ENCODE measurements at places on chromosomes 2 and 18.

GRCh38 chr2:178344121-178344520, 106.9 kb downstream of the PRKRA start:
- no peak for DNase-seq

DNA sequence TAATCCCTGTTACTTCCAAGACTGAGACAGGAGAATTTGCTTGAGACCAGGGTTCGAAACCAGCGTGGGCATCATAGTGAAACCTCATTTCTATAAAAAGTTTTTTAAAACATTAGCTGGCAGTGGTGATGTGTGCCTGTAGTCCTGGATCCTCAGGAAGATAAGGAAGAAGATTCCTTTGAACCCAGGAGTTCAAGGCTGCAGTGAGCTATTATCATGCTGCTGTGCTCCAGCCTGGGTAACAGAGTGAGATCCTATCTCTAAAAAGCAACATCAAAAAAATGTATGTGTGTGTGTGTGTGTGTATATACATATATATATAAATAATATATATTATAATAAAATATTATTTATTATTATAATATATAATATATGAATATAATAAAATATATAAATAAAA, 1417.6 kb upstream of the CDH2 start:
- no peak for DNase-seq

DNA sequence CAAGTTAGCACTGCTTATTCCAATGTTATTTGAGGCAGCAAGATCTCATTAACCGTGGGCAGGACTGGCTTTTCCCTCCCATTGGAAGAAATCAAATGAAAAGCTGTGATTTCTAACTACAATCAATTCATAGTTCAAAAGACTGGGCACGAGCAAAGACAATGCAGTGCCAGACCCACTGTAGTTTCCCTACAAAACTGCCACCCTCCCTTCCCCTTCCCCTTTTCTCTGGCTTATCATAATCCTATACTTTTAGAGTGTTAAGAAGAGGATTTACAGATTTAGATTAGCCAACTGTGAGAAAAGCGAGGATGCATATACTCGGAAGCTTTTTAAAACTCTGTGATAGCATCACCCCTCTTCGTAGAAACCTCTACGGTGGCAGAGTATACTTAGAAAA, 260.4 kb downstream of the STK39 start:
- no peak for DNase-seq

DNA sequence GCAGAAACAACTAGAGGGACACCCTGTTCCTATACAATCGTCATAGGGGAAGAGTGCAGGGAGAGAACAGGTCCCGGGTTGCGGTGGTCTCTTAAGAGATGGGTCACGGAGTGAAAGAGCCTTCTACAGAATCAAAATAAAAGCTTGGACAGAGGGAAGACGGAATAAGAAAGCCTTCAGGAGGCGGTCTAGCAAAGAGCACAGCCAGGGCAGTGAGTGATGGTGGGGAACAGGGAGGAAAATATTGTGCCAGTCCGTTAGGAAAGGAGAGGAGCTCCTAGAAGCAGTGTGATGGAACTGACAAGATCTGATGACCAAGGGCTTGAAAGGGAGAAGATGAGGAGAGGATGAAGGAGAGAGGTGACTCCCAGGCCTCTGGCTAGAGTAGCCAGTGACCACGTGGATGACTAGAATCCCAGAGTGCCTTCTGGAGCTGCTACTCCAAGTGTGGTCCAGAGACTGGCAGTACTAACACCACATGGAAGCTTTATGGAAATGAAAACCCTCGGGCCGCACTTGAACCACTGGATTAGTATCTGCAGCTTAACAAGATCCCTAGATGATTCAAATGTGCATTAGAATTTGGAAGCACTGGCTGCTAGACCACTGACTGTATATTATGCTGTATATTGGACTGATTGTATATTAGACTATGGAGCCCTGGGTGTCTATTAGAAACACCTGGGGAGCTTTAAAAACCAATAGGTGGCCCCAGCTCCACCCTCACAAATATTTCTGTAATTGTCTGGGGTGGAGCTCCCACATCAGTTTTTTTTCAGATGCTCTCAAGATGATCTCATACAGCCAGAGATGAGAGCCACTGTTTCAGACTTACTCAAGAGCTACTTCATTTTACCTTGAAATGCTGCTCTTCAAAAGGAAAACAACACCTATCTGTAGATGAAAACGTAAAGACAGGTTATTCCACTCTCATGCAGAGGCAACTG, 1.1 kb upstream of the EVA1A start:
- no peak for DNase-seq

DNA sequence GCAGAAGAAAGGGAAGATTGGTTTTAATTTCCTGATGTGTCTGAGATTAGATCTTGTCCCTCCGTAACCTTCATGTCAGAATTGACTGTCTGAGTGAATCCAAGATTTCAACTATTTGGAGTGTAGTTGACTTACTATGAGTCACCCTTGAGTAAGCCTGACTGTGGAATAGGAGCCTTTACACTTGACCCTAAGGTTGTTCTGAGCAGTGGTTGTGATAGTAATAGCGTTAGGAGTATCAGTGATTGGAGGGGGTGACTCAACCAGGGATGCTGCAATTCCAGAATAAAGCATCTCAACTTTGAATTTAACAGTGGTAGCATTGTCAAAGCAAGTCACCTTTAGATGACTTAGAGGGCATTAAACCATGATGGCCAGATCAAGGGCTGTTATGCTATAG, 979.5 kb upstream of the FAM98A start:
- DNase-seq = no peak

- DNase-seq = no peak
Observed at GRCh38 chr18:51621113-51621863, 423.8 kb upstream of the MEX3C start.

- DNase-seq = no peak
Observed at GRCh38 chr18:73199151-73199550, 331.4 kb upstream of the NETO1 start.

- no peak for DNase-seq
Observed at GRCh38 chr2:240472078-240472790, 36.8 kb downstream of the GPC1 start.

GRCh38 chr2:105176429-105176828, 65.1 kb upstream of the GPR45 start:
- DNase-seq = no peak

DNA sequence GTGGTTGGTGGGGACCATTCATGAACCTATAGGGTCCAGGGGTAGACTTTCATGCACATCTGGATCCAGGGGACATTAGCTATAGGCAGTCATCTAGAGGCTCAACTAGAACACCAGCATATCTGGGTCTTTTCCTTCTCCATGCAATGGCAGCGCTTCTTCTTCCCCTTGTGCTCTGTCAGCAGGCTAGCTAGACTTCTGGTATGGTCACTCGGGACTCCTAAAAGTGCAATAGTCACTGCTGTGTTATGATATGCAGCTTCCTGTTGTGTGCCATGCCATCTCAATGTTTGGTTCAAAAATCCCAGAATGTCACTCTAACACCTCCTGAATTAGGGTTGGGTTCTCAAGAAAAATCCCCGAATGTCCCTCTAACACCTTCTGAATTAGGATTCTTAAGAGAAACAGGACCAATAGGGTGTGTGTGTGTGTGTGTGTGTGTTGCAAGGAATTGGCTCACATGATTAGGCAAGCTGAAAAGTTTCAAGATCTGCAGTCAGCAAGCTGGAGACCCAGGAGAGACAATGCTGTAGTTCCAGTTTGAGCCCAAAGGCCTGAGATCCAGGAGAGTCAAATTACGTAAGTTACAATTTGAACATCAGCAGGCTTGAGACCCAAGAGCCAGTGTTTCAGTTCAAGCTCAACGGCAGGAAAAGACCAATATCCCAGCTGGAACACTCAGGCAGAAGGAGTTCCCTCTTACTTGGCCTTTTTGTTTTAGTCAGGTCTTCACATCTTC, 97.1 kb upstream of the LTBP1 start:
- DNase-seq = no peak

- no peak for DNase-seq
Observed at GRCh38 chr2:241738040-241738686, 3.7 kb downstream of the D2HGDH start.

GRCh38 chr2:173400760-173401159, 46.1 kb downstream of the CDCA7 start:
- no peak for DNase-seq

GRCh38 chr2:103288696-103289095, 526.9 kb downstream of the TMEM182 start:
- no peak for DNase-seq

GRCh38 chr2:234753701-234754100, 198.1 kb upstream of the SH3BP4 start:
- no peak for DNase-seq
